ENCODE measurements at places on chromosomes 4 and X.

- no peak for DNase-seq
Measured at GRCh38 chrX:9911487-9911886, 55.7 kb upstream of the CLDN34 start.

GRCh38 chr4:53515076-53515475, 76.2 kb downstream of the LNX1 start:
- no peak for DNase-seq

DNA sequence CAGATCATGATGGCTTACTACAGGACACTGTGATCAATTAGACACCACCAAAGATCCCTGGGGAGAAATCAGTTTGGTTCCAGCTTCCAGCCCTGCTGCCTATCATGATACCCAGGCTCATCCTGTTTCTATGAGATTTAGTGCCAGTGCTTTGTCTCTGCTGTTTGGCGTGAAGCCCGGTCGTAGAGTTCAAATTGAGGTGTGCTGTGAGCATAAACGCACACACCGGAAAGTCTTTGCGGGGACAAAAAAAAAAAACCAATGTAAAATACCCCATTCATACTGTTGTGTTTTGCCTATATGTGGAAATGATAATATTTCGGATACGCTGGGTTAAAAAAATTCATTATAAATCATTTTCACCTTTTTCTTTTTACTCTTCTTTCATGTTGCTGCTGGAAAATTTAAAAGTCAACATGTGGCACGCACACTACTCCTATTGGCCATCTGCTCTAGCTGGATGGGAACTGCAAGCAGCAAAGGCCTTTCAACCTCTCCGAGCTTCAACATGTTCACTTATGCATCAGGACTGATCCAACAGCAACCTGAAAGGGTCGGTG, 607 bp upstream of the DKC1 start:
- DNase-seq = no peak

- no peak for DNase-seq
Measured at GRCh38 chr4:176163041-176163440, 32.3 kb downstream of the SPATA4 start.

GRCh38 chrX:155871934-155872333, 9.2 kb upstream of the VAMP7 start:
- no peak for DNase-seq

GRCh38 chr4:185479507-185479971, 8.0 kb upstream of the CCDC110 start:
- no peak for DNase-seq

- no peak for DNase-seq
Measured at GRCh38 chr4:140790765-140791164, 34.6 kb upstream of the TBC1D9 start.

DNA sequence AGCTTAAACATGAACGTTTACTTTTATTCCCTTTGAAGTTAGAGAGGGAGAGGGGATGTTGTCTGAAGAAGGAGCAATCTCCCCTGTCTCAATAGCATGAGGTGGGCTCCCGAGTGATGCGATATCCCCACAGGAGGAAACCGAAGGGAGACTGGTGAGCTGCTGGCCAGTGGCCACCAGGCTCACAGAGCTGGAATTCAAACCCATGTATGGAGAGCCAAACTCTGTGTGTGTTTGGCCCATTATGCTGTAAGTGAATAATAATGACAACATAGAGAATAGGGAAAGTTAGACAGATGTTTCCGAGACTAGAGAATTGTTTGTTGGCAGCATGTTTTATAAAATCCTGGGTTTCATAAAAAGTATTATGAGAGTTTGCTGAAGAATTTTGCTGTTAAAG, 66.1 kb upstream of the CLNK start:
- no peak for DNase-seq

GRCh38 chr4:73340917-73341316, 63.2 kb upstream of the ALB start:
- no peak for DNase-seq

DNA sequence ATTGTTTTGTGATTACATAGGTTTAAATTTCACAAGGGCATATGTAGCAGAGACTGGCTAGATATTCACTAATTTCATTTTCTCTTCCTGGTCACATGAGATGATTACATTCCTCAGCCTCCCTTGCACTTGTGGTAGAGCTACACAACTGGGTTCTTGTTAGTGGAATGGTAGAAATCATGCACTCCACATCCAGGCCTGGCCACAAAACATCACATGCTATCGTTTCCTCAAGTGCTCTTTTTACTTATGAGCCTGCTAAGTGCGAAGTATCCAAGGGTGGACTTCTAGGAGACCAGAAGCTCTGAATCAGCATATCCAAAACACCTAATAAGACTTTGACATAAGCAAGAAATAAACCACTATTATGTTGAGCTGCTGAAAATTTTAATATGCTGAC, 26.4 kb upstream of the HPGDS start:
- DNase-seq = no peak

- DNase-seq = no peak
Measured at GRCh38 chr4:72558655-72559054, 10.4 kb downstream of the ADAMTS3 start.

DNA sequence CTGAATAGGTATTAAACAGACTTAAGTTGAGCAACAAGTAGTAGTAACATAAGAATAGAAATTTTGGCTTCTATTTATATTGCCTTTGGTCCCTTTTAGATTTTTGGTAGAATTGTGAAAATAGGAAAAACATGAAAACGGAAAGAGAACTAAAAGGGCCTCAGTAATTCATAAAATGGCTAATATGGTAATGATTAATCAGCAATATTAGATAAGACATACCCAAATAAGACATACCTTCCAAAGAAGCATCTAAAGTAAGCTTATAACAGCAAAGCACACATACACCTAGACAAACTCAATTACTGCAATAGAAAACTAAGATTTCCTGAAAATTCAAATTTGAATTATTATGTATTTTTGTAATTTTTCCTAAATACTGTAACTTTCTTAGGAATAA, 46.4 kb downstream of the CHIC2 start:
- no peak for DNase-seq

- no peak for DNase-seq
Measured at GRCh38 chr4:159010563-159011260, 92.2 kb upstream of the RAPGEF2 start.

GRCh38 chrX:44061968-44062614, 88.9 kb upstream of the NDP start:
- no peak for DNase-seq

GRCh38 chr4:5802565-5802964, 90.3 kb downstream of the CRMP1 start:
- DNase-seq = no peak

DNA sequence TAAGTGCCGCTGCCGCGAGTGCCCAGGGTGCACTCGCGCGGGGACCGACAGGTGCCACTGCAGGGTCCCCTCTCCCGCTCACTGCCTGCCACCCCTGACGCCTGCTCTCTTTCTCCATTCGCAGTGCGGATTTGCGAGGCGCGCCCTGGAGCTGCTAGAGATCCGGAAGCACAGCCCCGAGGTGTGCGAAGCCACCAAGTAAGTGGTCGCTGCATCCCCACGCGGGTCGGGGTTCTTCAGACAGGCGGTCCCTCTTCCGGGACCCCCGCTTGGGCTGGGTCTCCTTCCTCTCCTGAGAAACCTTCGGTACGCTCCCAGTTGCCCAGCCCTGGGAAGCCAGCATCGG, 547 bp downstream of the GUCY1A1 start:
- DNase-seq = peak; percentile 10

Measured in activated naive CD4-positive, alpha-beta T cell treated with anti-CD3 and anti-CD28 coated beads, Interleukin-2, amount 50 U/mL, for 16 hours (primary cell).